ENCODE measurements at places on chromosomes 5 and 9. TPM values are rescaled to one million over a fixed set of nuclear protein-coding genes. Genes with fewer than 3 reads are reported as not detected.

DNA sequence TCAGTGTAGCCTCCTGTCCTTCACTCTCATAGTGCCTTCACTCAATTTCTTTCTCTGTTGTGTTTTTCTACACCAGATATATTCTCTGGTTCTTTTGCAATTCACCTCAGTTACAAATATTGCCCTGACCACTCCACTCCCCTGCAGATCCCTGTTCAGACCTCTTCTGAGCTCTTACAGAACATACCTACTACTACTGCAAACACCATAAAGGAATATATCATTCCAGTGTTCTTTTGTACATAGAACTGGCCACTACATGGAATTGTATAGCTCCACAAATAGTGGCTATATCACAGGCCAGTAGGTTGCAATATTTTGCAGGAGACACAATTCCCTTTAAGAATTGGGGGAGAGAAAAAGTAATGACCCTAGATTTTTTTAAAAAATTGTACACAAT lies 21.0 kb downstream of the ALDH1A1 start:
- DNase-seq: no peak

- no peak for DNase-seq
Measured at GRCh38 chr5:96649251-96649662, 12.9 kb upstream of the CAST start.

- no peak for DNase-seq
Measured at GRCh38 chr5:87155106-87155505, 112.6 kb upstream of the RASA1 start.

- no peak for DNase-seq
Measured at GRCh38 chr9:116599342-116599884, 87.7 kb upstream of the TRIM32 start.

- no peak for DNase-seq
Measured at GRCh38 chr9:96436063-96436455, 13.9 kb upstream of the HABP4 start.

GRCh38 chr9:26535151-26535550 lies 357.5 kb downstream of the CAAP1 start:
- no peak for DNase-seq

DNA sequence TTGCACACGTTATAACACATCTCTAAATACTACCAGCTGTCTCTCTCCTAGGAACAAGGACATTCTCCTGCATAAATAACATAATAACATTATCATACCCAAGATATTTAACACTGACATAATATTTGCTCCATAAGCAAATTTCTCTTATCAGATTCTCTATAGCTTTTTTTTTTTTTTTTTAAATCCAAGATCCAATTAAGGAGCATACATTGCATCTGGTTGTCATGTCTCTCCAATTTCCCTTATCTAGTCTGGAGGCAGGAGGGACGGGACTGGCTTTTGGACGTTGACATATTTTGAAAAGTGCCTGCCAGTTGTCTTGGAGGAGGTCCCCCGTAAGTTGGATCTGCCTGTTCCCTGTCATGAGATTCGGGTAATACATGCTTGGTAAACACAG lies 76.6 kb downstream of the RAPGEF1 start:
- no peak for DNase-seq

- no peak for DNase-seq
Measured at GRCh38 chr5:152864447-152864846, 459.4 kb upstream of the NMUR2 start.

GRCh38 chr5:65791712-65792673 lies 70.0 kb downstream of the NLN start:
- peak; percentile 16 for DNase-seq

GRCh38 chr9:128275198-128276007 lies at the start of gene GOLGA2:
TSS of gene GOLGA2 (minus strand) at chr9:128276007. CDS start at chr9:128275976, 31 bp downstream.
- DNase-seq: peak; percentile 84

GRCh38 chr9:27929841-27930240 lies 356.6 kb upstream of the C9orf72 start:
- DNase-seq: no peak

GRCh38 chr9:3473405-3473804 lies 52.4 kb downstream of the RFX3 start:
- no peak for DNase-seq

DNA sequence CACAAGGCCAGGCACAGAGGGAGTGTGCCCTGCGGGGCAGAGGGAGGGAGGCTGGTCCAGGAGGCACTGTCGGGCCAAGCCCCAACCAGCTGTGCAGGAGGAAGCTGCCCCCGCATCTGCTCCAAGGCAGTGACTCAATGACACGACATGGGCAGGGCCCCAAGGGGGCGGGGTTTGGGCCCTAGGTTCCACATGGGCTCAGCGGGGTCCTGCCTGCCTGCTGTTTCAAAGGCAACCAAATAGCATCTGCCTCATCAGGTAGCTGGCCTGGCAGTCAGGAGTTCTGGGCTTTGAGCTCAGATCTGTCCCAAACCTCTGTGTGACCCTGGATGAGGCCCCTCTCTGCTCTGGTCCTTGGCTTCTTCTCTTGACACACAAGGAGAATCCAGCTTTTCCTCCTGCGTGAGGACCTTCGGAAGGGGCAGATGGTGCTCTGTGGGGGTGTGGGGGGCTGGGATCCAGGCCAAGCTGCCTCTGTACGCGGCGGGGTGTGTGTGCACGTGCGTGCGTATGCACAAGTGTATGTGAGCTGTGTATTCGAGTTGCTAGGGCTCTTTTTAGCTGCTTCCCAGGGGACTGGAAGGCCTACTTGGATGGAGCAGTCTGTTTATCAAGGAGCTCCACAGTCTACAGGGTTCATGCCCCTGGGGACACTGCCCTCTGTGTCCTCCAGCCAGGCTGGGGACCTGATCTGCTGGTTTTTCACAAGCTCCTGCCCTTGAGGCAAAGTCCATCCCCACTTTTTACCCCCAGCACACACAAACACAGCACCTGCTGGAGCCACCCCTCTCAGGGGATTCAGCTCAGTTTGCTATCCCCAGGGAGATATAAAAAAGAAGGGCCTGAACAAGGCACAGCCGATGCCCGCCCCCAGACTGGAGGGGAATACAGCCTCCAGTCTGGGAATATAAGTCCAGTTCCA lies 138.9 kb downstream of the RGS3 start:
- peak; percentile 95 for DNase-seq

DNA sequence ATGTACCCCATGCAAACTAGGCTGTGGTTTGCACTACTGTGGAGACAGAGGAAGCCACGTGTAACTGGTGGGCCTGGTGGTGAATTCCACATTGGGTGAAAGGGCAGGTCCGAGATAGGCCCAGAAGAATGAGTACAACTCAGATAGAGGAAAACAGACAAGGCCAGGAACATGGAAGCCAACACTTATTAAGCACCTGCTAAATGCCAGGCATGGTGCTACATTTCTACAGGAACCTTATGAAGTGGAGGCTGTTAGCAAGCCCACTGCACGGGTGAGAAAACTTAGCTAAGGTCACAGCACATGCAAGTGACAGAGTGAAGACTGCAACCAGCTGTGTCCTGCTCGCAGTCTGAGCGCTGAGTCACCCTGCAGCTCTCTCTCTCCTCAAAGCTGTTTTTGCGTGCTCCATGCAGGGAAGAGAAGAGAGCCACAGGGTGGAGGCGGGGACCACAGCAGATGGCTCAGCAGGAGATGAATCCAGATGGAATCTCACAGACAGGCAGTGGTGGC lies 65.5 kb upstream of the SPTLC1 start:
- DNase-seq: no peak

DNA sequence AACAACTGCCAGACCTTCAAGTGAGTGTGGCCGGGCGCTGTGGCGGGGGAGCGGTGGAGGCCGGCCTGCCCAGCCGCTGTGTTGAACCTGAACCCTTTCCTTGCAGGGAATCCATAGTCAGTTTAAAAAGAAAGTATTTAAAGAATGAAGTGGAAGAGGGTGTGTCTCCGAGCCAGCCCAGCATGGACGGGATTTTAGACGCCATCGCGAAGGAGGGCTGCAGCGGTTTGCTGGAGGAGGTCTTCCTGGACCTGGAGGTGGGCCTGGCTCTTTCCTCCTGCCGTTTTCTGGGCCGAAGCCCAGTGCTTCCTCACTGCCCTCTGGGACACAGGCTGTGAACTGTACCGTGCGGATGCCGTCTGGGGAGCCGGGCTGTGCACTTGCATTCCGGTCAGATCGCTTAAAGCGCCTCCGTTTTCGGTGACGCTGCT lies 19.1 kb downstream of the EXOC3 start:
- no peak for DNase-seq

GRCh38 chr5:173909199-173909598 lies 21.1 kb downstream of the CPEB4 start:
- DNase-seq: no peak

DNA sequence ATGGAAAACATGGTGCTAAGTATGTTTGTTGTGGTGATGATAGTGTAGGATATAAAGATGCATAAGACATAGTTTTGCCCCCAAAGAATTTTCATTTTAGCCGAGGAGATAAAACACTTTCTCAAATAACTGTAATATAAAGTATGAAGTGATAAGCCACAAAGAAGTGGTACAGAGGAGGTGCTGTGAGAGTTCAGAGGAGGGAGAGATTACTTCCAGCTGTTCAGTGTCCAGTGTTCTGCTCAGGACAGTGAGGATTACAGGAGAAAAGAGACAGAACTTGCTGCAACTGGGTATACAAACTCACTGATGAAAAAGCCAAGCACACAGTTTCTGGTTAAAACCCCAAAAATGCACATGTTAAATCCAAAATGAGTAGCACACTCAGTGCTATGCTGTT lies 309.3 kb downstream of the KIAA0825 start:
- peak; percentile 2 for DNase-seq

GRCh38 chr9:15977438-15977837 lies 424.6 kb downstream of the CCDC171 start:
- no peak for DNase-seq

- no peak for DNase-seq
Measured at GRCh38 chr5:66438696-66439095, 157.5 kb upstream of the MAST4 start.

DNA sequence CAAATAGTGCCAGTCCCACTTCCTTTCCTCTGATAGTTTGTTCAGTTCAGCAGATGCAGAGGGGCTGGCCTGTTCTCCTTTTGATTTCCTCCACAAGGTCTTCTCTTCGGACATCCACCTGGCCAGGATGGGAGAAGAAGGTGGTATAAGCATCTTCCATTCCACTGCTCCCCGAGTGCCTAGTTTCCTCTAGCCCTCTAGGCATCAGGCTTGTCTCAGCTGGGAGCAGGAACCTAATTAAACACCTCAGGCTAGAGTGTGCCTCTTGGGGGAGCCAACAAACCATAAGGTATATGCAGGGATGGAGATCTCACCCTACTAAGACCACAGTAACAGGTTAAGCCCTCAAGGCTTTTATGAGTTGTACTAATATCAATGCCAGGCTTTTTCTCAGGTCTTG lies 835 bp upstream of the DND1 start:
- DNase-seq: no peak

- no peak for DNase-seq
Measured at GRCh38 chr9:33785914-33786313, 9.4 kb upstream of the PRSS3 start.

- DNase-seq: no peak
Measured at GRCh38 chr5:129963359-129963758, 59.1 kb downstream of the CHSY3 start.

DNA sequence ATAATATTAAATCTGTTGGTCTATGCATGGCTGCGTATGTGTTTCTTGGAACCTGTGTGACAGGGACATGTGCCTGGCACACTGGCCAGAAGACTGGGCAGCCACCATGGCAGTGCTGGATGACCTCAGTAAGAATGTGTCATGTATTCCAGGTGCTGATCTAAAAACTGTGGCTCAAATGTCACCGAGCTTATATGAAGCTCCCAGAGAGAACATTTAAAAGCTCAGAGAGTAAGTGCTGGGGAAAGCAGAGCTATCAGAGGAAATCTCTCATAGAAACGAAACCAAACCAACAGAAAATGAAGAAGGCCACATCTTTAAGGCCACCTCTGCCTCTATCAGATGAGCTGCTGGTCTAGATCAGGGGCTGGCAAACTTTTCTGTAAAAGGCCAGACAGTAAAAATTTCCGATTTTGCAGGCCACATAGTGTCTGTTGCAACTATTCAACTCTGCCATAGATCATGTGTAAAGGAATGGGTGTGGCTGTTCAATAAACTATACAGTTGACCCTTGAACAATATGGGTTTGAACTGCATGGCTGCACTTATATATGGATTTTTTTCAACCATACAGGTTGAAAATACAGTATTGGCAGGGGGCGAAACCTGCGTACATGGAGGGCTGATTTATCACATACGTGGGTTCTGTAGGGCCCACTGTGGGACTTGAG lies 31.8 kb downstream of the TSTD2 start:
- no peak for DNase-seq

AGXT2 gene
- polyA plus RNA-seq: 215 TPM

PRRX2 gene
- polyA plus RNA-seq: 2.3 TPM

PRDM9 gene
- not detected for polyA plus RNA-seq

ORM2 gene
- not detected for polyA plus RNA-seq

RASGRF2 gene
- polyA plus RNA-seq: 4.9 TPM

PCDHGA3 gene
- polyA plus RNA-seq: 0.22 TPM

CA9 gene
- 0.67 TPM for polyA plus RNA-seq

MRPS30 gene
- 37.3 TPM for polyA plus RNA-seq

CARD9 gene
- polyA plus RNA-seq: 1.5 TPM

JAKMIP2 gene
- polyA plus RNA-seq: 0.71 TPM

BAAT gene
- 0.15 TPM for polyA plus RNA-seq

Measured in kidney (tissue), 22 donors.